ENCODE measurements at places on chromosomes 2 and 18.

- DNase-seq, result no peak
Observed at GRCh38 chr2:140246058-140246457, 1465.9 kb upstream of the NXPH2 start.

- no peak for DNase-seq
Observed at GRCh38 chr18:8367217-8367988, 241.8 kb upstream of the RAB12 start.

GRCh38 chr2:124725187-124725586 lies 700.1 kb downstream of the CNTNAP5 start:
- DNase-seq, result no peak

GRCh38 chr18:30451981-30452380 lies 590.6 kb downstream of the DSC3 start:
- DNase-seq, result no peak

DNA sequence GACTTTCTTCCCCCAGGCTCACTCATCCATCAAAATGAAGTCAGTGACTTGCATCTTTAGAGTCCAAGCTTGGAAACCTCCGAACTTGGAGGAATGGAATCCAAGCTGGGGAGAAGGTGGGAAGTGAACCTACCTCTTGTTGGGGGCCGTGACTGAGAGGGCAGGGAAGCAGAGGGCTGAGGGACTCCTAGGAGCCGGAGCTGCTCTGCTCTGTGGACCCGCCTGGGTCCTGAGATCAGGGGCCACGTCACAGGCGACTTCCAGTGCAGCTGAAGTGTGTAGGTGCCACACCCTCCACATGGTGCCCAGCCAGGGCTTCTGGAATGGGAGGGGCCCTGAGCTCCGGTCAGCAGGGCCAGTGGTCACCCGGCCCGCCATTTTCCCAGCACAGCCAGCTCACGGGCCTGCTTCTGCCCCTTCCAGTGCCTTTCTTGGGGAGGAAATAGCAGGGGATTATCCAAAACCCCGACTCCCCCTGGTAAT lies 63.4 kb upstream of the OTOS start:
- no peak for DNase-seq

- DNase-seq, result no peak
Observed at GRCh38 chr2:158045362-158045761, 56.3 kb upstream of the UPP2 start.

Measured in CD8-positive, alpha-beta T cell (primary cell).